Stimulated activated CD8-positive, alpha-beta memory T cell treated with anti-CD3 and anti-CD28 coated beads, Interleukin-12 subunit alpha, Interleukin-12 subunit beta, amount 100 ng/mL, for 1 hour (primary cell): ENCODE measurements at places on chromosomes 12 and 14.

GRCh38 chr12:122481861-122482260 lies 18.9 kb downstream of the ZCCHC8 start:
- DNase-seq = no peak

DNA sequence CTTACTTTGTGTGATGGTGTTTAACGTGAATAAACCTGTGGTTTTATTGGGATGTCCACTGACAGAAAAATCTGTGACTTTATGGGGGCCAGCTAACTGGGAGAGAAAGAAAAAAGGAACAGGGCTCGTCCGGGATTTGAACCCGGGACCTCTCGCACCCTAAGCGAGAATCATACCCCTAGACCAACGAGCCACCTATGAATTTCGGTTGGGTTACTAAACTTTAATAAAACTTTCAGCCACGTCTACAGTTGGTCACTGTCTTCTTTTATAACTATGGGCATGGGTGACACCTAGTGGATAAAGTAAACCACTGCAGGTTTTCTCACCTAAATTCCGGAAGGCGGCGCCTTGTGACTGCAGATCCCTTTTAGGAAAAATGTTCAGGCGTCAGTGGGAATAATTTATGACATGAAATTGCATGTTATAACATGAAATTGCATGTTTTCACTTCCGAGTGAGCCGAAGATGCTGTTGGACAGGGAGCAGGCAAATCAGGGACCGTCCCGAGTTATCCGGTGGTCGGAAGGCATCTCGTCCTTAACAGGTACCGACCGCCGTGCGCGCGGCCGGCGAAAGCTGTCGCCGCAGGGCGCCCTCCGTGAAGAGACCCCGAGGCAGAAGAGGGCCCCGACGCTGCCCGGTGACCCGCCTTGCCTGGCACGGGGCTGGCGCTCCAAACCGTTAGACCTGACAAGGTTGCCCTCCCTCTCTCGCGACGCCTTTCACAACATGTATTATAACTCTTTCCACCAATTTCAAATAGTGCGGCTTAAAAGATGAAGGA lies 18.2 kb upstream of the RNASE12 start:
- DNase-seq = peak; percentile 43

GRCh38 chr12:42094277-42094676 lies 50.4 kb downstream of the GXYLT1 start:
- DNase-seq = peak; percentile 0

DNA sequence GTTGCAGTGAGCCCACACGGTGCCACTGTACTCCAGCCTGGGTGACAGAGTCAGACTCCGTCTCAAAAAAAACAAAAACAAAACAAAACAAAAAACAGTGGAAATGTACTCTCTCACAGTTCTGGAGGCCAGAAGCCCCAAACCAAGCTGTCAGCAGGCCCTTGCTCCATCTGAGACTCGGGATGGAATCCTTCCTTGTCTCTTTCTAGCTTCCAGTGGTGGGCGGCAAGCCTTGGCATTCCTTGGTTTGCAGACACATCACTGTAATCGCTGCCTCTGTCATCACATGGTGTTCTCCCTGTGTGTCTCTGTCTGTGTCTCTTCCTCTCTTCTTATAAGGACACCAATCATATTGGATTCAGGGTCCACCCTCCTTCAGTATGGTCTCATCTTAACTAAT lies 6.4 kb downstream of the TNS2 start:
- DNase-seq = no peak

GRCh38 chr14:56339855-56340701 lies 221.9 kb downstream of the PELI2 start:
- peak; percentile 21 for DNase-seq

DNA sequence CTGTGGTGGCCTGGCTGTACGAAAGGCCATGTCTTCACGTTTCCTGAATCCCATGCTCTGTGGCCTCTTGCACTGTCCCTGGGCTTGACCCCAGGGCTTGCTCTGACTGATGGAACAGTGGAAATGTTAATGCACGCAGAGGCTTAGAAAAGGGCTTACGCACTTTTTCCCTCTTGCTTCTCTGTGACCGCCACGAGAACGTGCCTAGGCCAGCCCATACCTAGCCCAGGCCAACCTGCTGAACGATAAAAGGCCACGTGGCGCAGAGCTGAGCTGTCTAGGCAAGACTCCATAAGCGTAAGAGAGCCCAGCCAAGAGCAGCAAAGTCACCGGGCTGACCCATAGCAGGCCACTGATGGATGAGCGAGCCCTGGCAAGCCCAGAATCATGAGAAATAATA lies 18.3 kb downstream of the TTC7B start:
- no peak for DNase-seq

GRCh38 chr12:57844709-57845477 lies 1.6 kb downstream of the CTDSP2 start:
- DNase-seq = no peak

GRCh38 chr12:114895827-114896226 lies 211.9 kb upstream of the TBX3 start:
- DNase-seq = no peak
